Cardiac muscle cell (in vitro differentiated cells and primary cell): ENCODE measurements at places on chromosomes 1 and 21. TPM values are rescaled to one million over a fixed set of nuclear protein-coding genes. Genes with fewer than 3 reads are reported as not detected.

EFNA1 gene
- total RNA-seq: 39.1 and 43.1 TPM in 2 replicates

NFIA gene
- total RNA-seq: 12.0 and 14.9 TPM in 2 replicates

DNA sequence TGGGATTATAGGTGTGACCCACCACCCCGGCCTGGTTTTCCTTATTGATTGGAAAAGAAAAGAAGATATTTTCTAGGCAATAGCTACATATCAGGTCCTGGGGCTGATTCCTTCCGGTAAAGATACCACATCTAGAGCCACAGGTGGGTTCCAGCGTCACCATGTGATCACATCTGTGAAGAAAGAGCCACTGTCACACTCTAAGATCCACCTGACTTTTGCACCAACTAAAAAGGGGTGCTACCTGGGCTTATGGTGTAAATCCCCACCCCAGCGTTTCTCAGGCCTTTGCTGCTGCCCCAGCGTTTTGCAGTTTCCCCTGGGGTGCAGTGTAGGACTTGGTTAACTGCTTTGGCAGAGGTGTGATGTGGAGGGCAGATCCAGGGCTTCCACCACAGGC, 22.3 kb upstream of the PDE9A start:
- no peak overlapping the region for H3K4me3 ChIP-seq
- peaks cover 18% of the 10 kb centered on the region for H3K4me1 ChIP-seq
- H3K36me3 ChIP-seq: no peaks in the 10 kb centered on the region
- no peak for DNase-seq

CDK18 gene
- 22.3 and 42.0 TPM in 2 replicates for total RNA-seq

DNA sequence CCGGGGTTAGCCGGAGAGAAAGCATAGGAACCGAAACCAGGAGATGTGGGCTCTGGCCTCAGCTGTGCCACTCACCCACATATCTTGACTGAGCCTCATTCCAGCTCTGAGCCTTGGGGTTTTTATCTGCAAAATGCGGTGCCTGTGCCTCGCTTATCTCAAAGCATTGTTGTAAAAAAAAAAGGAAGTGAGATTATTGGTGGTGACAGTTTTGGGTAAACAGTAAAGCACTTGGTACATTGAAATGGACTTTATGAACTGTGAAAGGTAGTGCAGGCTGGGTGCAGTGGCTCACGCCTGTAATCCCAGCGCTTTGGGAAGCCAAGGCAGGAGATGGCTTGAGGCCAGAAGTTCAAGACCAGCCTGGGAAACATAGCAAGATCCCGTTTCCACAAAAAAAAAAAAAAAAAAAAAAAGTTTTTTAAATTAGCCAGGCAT, 3.8 kb downstream of the PTAFR start:
- peaks cover 6% of the 10 kb centered on the region for H3K4me1 ChIP-seq
- no peaks in the 10 kb centered on the region for H3K36me3 ChIP-seq
- no peak overlapping the region for H3K4me3 ChIP-seq
- no peaks in the 10 kb centered on the region for H3K27me3 ChIP-seq
- H3K27ac ChIP-seq: peak overlapping the region; percentile 59
- DNase-seq: peak; percentile 77

DNA sequence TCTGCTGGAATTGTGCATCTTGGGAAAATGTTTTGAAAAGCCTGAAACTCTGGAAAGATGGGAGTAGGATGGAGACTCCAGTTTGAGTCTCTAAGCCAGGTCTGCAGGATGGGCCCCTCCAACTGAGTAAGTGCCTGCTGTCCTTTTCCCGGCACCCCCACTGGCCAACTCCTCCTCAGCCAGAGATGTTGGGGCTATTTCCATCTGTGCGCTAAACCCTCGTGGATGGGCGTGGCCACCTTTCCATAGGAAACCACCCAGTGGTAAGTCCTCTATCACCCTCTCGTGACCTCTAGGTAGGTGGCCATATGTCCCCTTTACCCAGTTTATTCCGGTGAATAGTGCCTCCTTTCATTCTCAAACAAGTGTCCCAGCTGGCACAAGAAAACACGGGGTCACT, 250.9 kb downstream of the TOMM20 start:
- no peaks in the 10 kb centered on the region for H3K27me3 ChIP-seq
- DNase-seq: no peak
- peak overlapping the region; percentile 81 for H3K27ac ChIP-seq
- H3K4me1 ChIP-seq: peaks cover 33% of the 10 kb centered on the region
- no peaks in the 10 kb centered on the region for H3K36me3 ChIP-seq
- H3K4me3 ChIP-seq: no peak overlapping the region

OR2T34 gene
- not detected in 2 replicates for total RNA-seq

DYRK3 gene
- total RNA-seq: 14.1 and 21.2 TPM in 2 replicates

GFI1 gene
- total RNA-seq: 0.12 and 0.32 TPM in 2 replicates

SLC9C2 gene
- total RNA-seq: 0.25 TPM in 1 of 2 replicates, not detected in the other

DNA sequence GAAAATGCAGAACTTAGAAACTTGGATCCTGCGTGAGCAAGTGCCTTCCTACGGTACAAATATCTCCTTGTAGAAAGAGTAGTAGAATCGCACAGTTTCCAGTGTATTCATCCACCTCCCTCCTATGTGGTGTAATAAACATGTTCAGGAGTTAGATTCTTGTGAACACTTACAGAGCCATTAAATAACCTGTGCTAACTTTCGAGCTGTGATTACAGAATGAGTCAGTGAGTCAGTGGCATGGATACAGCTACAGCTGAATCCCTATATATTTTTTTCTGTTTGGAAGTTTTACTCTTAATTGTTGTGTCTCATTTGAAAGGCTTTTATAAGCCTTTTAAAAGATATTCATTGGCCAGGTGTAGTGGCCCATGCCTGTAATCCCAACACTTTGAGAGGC, 148.7 kb downstream of the EDEM3 start:
- no peaks in the 10 kb centered on the region for H3K4me1 ChIP-seq
- DNase-seq: no peak
- no peaks in the 10 kb centered on the region for H3K27me3 ChIP-seq
- no peak overlapping the region for H3K27ac ChIP-seq

GRCh38 chr1:233627376-233627775, 13.5 kb downstream of the KCNK1 start:
- H3K36me3 ChIP-seq: no peaks in the 10 kb centered on the region
- peaks cover 15% of the 10 kb centered on the region for H3K4me1 ChIP-seq
- DNase-seq: no peak
- no peak overlapping the region for H3K27ac ChIP-seq

- H3K4me3 ChIP-seq: no peak overlapping the region
- H3K36me3 ChIP-seq: no peaks in the 10 kb centered on the region
- no peaks in the 10 kb centered on the region for H3K27me3 ChIP-seq
- no peak overlapping the region for H3K27ac ChIP-seq
- DNase-seq: no peak
These were observed 18.1 kb downstream of the CYP4B1 start for GRCh38 chr1:46816930-46817329.

TMEM269 gene
- total RNA-seq: 0.21 and 0.69 TPM in 2 replicates

MSH4 gene
- 0.06 and 0.11 TPM in 2 replicates for total RNA-seq

GRCh38 chr1:228842094-228842775, 107.0 kb downstream of the RHOU start:
- no peak overlapping the region for H3K27ac ChIP-seq
- H3K4me3 ChIP-seq: no peak overlapping the region
- DNase-seq: peak; percentile 82
- no peaks in the 10 kb centered on the region for H3K36me3 ChIP-seq
- no peaks in the 10 kb centered on the region for H3K27me3 ChIP-seq

TCEA3 gene
- 150 and 203 TPM in 2 replicates for total RNA-seq

MRPL24 gene
- 34.9 and 54.1 TPM in 2 replicates for total RNA-seq

LCE3E gene
- total RNA-seq: not detected in 2 replicates

GRCh38 chr1:30875916-30876315, 32.6 kb downstream of the SDC3 start:
- no peak overlapping the region for H3K27ac ChIP-seq
- no peaks in the 10 kb centered on the region for H3K4me1 ChIP-seq
- no peak for DNase-seq

- no peak overlapping the region for H3K27ac ChIP-seq
- no peak overlapping the region for H3K4me3 ChIP-seq
- no peaks in the 10 kb centered on the region for H3K27me3 ChIP-seq
- H3K4me1 ChIP-seq: no peaks in the 10 kb centered on the region
- H3K36me3 ChIP-seq: no peaks in the 10 kb centered on the region
- peak; percentile 53 for DNase-seq
These were observed 1021.6 kb downstream of the NCAM2 start for GRCh38 chr21:22019766-22020165.

DNA sequence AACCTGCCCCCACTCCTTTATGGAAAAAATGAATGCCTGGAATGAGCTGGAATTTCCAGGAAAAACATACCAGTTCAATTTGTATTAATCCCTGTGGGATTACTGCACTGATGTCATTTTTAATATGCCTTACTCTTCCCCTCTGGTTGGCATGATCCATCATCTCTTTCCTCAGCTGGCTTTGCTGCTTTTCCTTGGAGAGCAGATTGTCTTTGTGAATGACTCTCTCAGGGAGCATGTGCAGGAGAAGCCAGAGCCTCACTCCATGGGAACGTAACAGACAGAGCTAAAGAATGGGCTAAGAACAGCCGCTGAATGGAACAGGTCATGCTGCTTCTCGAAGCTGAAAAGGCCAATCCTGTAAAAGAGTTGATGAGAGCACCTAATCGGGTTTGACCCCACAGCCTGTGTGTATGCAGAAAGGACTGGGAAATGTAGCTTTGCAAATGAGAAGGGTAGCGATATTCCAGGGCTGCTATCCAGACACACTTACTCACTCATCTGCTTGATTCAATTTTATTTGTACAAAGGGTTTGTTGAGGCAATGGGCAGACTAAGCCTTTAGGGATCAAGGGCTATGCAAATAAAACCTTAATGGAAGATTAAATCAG, 20.7 kb downstream of the PHC2 start:
- H3K27me3 ChIP-seq: no peaks in the 10 kb centered on the region
- no peak for DNase-seq
- H3K4me1 ChIP-seq: no peaks in the 10 kb centered on the region
- H3K36me3 ChIP-seq: no peaks in the 10 kb centered on the region
- no peak overlapping the region for H3K27ac ChIP-seq
- H3K4me3 ChIP-seq: no peak overlapping the region

DNA sequence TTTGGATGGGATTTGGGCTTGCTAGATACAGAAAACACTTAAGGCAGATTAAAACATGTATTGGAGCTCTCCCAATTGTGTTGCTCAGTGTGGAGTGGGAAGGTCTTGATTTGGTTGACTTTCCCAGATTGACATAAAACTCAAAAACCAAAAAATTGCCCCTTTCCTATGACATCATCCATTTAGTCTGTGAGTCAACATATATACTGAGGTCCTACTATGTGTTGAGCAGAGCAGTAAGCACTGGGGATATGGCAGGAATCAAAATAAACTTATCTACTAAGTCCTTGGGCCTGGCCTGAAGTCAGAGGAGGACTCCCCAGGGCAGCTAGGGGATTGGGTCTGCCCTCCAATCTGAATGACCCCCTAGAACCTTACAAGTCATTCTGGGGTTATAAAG, 61.0 kb downstream of the CHIA start:
- H3K36me3 ChIP-seq: no peaks in the 10 kb centered on the region
- no peak overlapping the region for H3K4me3 ChIP-seq
- H3K27me3 ChIP-seq: no peaks in the 10 kb centered on the region
- no peaks in the 10 kb centered on the region for H3K4me1 ChIP-seq
- DNase-seq: no peak
- H3K27ac ChIP-seq: no peak overlapping the region

VSIG8 gene
- total RNA-seq: not detected in 2 replicates

TP73 gene
- total RNA-seq: not detected in 2 replicates

ASB17 gene
- not detected in 2 replicates for total RNA-seq

DNA sequence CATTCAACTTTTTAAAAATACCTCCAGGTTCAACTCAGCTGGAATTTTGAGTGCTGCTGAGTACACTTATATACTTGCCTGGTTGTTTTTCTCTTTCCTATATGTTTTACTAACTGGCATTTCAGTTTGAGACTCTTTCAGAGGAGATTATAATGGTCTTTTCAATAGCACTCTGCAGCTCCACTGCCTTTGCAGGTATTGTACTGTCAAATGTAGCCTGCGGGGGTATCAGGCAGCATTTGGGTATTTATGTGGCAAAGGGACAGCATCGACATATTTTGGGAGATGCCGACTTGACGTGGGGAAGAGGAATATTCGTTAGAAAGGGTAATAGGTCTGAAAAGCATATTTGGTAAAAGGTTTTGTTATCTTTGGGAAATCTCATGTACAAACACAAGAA, 11.1 kb upstream of the TGFBR3 start:
- no peaks in the 10 kb centered on the region for H3K27me3 ChIP-seq
- H3K4me3 ChIP-seq: no peak overlapping the region
- peaks cover 11% of the 10 kb centered on the region for H3K4me1 ChIP-seq
- DNase-seq: no peak
- no peaks in the 10 kb centered on the region for H3K36me3 ChIP-seq

GRCh38 chr1:60223158-60223557, 149.6 kb upstream of the C1orf87 start:
- no peaks in the 10 kb centered on the region for H3K4me1 ChIP-seq
- H3K4me3 ChIP-seq: no peak overlapping the region
- no peak overlapping the region for H3K27ac ChIP-seq
- no peaks in the 10 kb centered on the region for H3K27me3 ChIP-seq

LRRC3 gene
- total RNA-seq: 5.9 and 9.5 TPM in 2 replicates

SLC1A7 gene
- not detected in 2 replicates for total RNA-seq

GRCh38 chr1:109788695-109789521, 25.2 kb upstream of the EPS8L3 start:
- peak overlapping the region; percentile 73 for H3K27ac ChIP-seq
- H3K4me1 ChIP-seq: peaks cover 60% of the 10 kb centered on the region
- DNase-seq: no peak
- H3K27me3 ChIP-seq: no peaks in the 10 kb centered on the region
- H3K36me3 ChIP-seq: no peaks in the 10 kb centered on the region
